ENCODE measurements at places on chromosomes 12 and 14. TPM values are rescaled to one million over a fixed set of nuclear protein-coding genes. Genes with fewer than 3 reads are reported as not detected.

The RILPL1 gene
- polyA plus RNA-seq = 15.5 TPM

The GLI1 gene
- 16.5 TPM for polyA plus RNA-seq

- DNase-seq = no peak
Observed at GRCh38 chr12:131385313-131386166, 325.4 kb upstream of the SFSWAP start.

- no peak for DNase-seq
Observed at GRCh38 chr14:69052181-69052601, 73.1 kb upstream of the ACTN1 start.

- no peak for DNase-seq
Observed at GRCh38 chr14:28373721-28374120, 392.9 kb upstream of the FOXG1 start.

Data from right renal cortex interstitium (tissue), 3 donors.